Spleen (tissue), 13 donors: ENCODE measurements at places on chromosomes 4 and X.

- DNase-seq: no peak
Observed at GRCh38 chr4:19689511-19689910, 562.2 kb upstream of the SLIT2 start.

GRCh38 chr4:55947912-55948725 is 626 bp upstream of the CEP135 start:
- DNase-seq: no peak

GRCh38 chr4:48255072-48255958 is 14.3 kb downstream of the TEC start:
- no peak for DNase-seq

DNA sequence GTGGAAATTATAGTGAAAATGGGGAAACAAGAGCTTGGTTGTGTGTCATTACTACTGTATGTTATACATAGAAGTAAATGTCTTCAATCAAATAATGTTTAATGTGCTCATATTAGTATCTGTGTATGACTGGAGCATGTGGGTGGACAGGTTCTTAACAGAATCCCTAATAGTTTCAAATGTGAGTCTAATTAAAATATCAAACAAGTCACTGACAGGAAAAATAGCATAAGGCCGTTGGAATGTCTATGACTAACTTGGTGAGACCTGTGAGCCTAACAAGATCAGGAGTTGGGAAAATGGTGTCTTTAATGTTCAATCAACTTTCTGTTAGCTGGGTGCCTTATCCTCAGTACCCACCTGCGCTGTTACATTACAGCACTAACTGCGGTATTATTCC is 6.2 kb upstream of the CXCL3 start:
- no peak for DNase-seq

DNA sequence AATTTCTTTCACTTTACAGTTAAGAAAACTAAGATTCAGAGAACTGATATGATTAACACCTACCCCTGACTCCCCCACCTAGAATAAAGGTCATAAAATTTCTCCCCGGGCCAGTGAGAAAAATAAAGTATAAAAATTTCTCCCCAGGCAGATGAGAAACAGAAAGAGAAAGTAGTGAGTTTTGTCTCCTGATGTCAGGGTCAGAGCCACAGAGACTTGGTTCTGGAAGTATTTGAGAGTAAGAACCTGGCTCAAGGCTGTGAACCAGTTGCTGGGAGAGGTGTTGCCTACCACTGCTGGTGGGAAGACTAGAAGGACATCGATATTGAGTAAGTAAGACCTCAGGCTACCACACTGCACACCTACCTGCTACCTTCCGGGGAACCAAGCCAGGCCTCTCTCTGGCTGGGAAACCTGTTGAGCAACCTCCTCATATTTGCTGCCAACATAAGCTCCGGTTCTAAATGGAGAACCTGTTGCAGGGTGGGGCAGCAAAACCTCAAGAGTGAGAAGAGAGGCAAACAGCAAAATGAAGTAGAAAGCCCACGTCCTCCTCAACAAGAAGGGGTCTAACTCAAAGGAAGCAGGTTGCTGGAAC is 104.2 kb upstream of the PUDP start:
- DNase-seq: no peak

- no peak for DNase-seq
Observed at GRCh38 chr4:13933191-13933590, 305.7 kb upstream of the BOD1L1 start.

- no peak for DNase-seq
Observed at GRCh38 chr4:119471259-119471658, 149.3 kb upstream of the FABP2 start.

DNA sequence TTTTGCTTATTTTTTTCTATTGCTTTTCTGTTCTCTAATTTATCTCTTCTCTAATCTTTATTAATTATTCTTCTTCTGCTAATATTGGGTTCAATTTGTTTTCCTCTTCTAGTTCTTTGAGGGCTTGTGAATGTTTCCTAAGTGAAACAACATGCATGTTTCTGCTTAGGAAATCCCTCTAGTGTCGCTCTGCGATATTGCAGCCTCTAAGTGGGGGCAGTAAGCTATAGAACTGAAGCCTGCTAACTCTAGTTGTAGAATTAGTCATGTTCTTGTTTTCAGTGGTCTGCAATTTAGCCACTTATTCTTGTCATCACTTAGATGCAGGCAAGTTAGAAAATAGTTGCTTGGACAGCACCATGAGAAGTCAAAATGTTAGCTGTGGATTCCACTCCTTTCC is 222.6 kb downstream of the SPIN4 start:
- no peak for DNase-seq

DNA sequence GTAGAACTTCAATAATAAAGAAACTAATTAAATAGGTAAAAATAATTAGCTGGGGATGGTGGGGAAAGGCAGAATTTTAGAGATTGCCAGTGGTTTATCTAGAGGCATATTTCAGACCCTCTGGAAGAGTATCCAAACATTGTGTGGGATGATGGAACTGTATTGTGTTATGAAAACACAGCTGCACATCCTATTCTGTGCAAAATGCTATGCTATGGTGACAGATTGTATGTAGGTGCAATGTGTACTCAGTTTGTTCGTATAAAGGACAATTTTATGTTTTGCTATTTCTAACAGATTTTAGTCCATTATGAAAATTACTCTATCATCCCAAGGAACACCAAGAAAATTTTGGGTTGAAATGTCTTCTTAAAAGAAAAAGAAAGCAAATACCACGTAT is 1054.7 kb downstream of the PDHA2 start:
- no peak for DNase-seq

DNA sequence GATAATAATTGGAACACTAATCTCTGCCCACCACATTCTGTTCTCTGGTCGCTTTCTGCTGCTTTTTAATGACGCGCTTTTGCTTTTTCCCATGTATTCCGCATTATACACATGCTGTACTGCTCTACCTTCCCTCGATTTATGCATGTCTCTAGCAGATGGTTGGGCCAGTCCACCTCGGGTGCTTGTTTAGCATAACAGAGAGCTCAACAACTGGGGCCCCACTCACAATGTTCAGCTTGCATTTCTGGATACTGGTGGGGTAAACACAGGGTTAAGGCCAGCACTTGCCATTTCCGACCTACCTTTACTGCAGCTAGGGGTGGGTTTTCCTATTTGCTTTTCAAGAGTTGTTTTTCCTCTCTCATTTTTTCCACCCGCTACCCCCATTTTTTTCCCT is 255.8 kb downstream of the SOX3 start:
- DNase-seq: no peak

DNA sequence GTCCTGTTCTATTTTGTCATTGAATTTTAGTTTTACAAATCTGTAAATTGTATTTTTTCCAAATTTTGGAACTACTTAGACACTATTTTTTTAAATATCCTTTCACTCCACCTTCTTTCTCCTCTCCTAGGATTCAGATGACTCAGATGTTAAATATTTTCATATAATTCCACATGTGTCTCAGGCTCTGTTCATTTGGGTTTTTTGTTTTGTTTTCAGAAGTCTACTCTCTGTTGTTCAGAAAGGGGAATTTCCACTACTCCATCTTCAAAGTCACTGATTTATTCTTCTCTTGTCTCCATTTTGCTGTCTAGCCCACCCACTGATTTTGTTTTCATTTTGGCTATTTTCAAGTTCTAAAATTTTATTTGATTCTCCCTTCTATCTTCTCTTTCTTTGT is 264.0 kb upstream of the SLIT2 start:
- DNase-seq: no peak

DNA sequence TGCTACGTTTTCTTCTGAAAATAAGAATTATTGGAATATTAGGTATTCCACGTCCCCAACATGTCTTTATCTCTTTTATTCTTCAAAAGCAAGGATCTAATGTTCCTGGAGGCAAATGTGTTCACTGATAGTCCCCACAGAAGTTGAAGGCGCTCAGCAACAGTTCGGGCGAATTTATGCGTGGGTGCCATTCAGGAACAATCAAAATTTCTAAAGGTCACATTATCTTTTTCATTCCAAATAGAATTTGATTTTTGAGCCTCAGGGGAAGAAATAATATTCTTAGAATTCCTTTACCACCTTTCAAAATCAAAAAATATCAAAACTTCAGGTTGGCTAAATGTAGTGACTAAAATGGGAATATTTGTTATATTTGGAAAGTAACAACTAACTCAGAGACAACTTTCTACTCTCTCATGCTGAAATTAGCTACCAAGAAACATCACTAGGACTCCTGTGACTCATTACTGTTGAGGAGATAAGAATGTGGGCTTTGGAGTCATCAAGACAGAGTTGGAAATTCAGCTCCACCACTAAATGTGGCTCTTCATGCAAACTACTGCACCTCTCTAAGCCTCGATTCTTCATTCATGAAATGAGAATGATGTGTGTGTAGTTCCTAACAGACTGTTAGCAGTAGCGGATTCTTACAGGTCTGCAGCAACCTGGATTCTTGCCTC is 72.3 kb upstream of the KIT start:
- no peak for DNase-seq

GRCh38 chr4:139682309-139682708 is 16.7 kb downstream of the MGST2 start:
- no peak for DNase-seq

DNA sequence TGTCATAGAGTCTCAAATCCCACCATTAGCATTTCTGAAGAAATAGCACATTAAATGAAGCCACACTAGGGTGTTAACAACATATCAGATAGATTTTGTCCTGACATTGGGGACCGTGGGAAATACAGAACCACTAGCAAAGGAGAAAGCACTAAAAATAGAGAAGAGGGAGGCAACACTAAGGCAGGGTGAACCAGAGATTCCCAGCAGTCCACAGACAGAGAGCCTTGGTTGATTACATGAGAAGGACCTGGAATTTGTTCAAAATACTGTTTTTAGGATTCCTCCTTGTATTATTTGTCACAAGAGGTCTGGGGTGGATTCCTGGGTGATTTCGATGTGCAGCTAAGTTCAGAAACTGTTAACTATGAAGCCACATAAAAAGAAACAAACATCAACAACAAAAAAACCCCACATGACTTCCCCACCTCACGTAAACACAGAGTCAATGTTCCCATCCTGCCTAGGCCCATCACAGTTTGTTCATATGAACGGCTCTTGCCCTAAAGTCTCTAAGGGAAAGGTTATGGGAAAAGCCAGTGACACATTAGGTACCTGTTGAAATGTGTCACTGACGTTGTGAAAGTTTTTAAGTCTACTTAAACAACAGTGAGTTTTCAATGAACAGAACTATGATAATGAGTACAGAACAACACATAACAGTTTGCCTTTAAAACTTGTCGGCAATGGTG is 23.6 kb upstream of the GRSF1 start:
- DNase-seq: no peak

GRCh38 chrX:11446336-11446735 is 153.1 kb downstream of the AMELX start:
- no peak for DNase-seq

DNA sequence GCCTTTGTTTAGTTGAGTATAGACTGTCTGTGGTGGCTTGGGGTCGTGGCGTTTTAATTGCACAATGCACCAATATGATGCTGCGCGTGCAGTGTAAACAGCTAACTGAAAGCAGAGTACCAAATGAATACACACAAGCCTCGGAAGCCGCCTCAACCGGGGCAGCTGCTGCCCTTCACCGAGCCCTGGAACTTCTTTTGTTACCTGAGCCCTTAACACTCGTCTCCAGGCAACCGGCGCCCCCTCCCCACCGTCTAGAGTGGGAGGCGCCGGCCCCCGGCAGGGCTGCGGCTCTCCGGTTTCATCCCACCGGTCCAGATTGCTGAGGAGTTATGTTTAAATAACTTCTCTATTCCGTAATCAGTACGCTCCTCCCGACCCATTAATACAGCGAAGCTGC is 173.2 kb upstream of the TBL1X start:
- DNase-seq: no peak

DNA sequence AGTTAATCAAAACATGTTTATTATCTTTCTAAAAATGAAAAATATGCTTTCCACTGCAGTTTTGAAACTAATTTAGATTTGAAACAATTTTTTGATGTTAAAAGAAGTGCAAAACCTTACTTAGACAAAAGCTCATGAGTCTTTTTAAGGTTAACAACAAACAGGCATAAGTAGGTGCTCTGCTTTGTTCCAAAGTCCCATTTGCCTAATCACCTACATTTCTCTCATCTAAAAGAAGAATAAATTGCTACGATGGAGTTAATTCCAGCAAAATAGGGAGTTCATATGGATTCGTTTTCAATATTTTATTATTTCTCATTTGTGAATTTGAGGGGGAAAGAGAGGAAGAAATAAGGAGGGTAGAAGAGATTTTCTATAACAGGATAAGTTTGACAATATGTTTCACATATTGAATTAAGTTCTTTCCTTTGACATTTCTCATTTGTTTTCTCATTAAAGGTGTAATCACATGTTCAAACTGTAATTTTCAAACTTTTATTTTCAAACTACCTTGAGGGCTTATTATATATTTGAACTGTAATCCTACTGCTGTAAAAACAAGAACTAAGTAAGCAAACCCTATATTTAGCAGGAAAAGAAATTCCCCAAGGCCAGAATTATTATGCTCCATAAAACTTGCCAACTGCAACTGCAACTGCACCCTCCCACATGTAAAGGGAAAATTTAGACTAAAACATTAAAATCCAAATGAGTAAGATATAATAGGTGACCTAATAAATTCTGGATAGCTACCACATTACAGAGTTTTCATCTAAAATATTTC is 9.6 kb upstream of the SLC39A8 start:
- DNase-seq: no peak

GRCh38 chr4:5858020-5858769 is 34.7 kb downstream of the CRMP1 start:
- no peak for DNase-seq

GRCh38 chr4:150570862-150571261 is 11.1 kb upstream of the MAB21L2 start:
- no peak for DNase-seq

- no peak for DNase-seq
Observed at GRCh38 chr4:162706051-162706450, 460.6 kb downstream of the NAF1 start.

- no peak for DNase-seq
Observed at GRCh38 chr4:59818656-59819055, 1381.5 kb upstream of the ADGRL3 start.

- no peak for DNase-seq
Observed at GRCh38 chr4:105451346-105451745, 22.5 kb downstream of the PPA2 start.

- no peak for DNase-seq
Observed at GRCh38 chrX:22121161-22121560, 89.0 kb downstream of the PHEX start.

DNA sequence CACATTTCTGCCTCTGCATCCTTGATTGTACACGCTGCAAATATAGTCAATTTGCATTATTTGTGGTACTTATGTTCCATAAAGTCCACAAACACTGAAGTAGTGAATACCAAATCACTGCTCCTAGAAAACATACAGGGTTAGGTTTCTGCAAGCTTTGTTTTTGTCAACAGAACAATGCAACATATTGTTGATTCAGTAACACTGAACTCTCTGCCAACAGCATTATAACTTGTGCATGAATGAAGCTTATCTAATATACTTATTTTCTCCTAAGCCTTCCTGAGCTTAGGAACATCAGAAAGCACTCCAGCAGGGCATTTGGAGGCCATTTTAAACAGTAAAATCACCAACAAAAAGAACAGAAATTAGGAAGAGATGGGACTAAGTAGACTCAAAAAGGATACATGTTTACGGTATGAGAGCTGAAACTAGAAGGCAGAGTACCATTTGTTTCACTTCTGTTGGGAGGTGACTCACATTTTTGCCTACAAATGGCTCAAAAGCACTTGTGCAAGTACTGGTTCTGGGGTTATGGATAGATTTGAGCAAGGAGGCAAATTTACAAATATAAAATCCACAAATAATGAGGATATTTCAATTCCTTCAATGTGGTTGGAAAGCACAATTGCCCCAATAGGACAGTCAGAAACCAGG is 14.1 kb downstream of the COX18 start:
- DNase-seq: no peak

GRCh38 chr4:25441519-25442117 is 64.6 kb downstream of the ANAPC4 start:
- no peak for DNase-seq
